ENCODE measurements at places on chromosomes 3 and 15.

- no peak for DNase-seq
These were observed 436.9 kb downstream of the FOXP1 start for GRCh38 chr3:71146673-71147072.

GRCh38 chr15:87355946-87356345, 900.6 kb downstream of the NTRK3 start:
- DNase-seq = no peak

DNA sequence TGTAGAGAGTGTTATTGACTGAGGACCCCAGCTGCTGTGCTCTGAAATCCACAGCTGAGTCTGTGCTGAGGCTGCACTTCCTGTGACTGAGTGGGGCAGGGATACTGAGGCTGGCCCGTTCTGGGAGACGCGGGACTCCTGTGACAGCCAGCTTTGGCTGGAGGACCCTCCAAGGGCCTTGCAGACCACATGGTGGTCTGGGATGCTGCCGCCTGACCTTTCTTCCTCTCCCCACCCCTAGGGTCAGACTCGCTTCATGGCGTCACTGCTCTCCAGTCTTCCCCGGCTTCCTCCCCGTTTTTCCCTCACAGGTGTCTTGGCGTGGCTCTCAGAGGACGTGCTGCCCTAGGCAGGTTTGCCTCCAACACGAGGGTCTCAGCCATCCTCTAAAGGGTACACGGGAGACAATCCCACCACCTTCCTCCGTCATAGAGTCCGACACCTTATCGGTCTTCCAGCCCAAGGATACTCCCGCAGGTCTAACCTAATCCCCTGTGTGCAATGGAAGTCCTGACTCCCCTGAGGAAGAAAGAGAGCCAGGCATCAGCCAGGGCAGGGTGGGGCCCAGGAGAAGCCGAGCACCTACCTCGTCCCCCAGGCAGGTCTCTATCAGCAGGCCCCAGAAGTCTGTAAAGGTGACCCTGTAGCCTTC, 19.9 kb upstream of the EHD4 start:
- no peak for DNase-seq

DNA sequence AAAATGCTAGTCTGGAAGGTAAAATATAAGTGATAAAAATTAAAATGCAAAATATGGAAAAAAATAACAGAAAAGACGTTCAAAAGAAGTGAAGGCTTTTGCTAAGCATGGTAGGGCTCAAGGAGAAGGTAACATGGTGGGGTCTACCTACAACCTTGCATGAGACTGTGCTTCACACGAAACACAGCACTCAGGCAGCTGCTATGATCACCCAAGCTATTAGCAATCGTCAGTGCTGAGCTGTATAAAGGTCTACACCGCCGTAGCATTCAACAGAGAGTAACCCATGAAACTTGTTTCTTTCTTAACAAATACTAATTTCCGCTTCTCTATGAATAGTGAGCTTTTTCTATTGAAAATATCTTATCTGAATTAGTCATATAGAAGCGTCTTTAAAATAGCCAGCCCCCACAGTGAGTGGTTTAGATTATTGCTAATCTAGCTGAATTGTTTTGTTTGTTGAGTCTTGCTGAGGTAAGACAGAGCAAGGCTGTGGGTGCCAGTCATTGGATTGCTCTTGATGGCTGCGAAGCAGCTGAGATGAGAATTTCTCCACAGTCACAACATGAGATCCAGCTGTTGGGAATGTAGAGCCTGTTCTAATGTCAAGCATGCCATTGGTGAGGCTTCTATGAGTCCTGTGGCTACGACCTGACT, 230.0 kb downstream of the KLF13 start:
- no peak for DNase-seq

DNA sequence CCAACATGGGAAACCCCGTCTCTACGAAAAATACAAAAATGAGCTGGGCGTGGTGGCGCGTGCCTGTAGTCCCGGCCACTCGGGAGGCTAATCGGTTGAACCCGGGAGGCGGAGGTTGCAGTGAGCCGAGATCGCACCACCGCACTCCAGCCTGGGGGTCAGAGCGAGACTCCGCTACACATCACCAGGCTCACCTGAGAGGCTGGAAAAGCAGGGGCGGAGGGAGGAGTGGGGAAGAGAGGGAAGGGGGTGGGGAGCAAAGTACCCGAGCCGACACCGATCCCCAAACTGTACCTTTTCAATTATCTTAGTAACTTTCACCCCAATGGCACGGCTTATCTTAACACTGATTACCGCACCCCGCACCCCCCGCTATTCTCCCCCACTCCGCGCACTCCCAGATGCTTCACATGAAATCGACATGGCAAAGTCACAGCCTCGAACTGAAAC, 46.4 kb upstream of the SYNM start:
- DNase-seq = no peak

- DNase-seq = peak; percentile 0
These were observed 37.9 kb downstream of the MYO5C start for GRCh38 chr15:52257734-52258062.

- DNase-seq = no peak
These were observed 141.5 kb upstream of the PLXND1 start for GRCh38 chr3:129747992-129748391.

GRCh38 chr15:78684657-78685056, 43.6 kb upstream of the CHRNB4 start:
- peak; percentile 6 for DNase-seq

GRCh38 chr15:83475551-83475950, 28.4 kb downstream of the SH3GL3 start:
- no peak for DNase-seq

GRCh38 chr3:71078723-71079525, 504.6 kb downstream of the FOXP1 start:
- no peak for DNase-seq

DNA sequence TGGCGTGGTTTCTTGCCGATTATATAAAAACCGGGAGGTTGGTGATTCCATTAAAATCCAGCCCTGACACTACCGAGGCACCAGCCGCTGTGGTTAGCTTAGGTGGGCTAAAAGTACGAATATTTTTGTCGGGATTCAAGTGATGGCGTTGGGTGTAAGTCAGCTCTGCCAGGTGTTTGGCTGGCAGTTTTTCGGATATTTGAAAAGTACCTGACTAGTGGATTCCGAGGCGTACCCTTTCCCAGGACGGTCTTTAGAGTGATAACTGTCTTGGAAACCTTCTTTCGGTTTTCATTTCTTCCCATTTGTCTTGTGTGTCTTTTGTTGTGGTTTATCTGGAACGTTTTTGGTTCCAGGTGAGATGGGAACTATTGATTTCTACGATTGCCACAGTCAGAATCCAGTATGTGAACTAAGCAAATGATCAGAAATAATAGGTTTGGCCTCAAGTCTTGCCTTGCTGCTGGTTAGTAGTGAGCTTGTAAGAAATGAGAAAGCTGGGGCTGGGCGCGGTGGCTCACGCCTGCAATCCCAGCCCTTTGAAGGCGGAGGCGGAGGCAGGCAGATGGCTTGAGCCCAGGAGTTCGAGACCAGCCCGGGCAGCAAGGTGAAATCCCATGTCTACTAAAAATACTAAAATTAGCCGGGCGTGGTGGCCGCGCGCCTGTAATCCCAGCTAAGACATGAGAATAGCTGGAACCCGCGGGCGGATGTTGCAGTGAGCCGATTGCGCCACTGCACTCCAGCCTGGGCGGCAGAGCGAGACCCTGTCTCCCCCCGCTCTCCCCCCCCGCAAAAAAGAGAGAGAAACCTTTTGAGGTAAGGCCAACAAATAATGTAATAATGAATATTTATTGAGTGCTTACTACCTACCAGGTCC, 1.4 kb downstream of the FYTTD1 start:
- DNase-seq = no peak

All from NCI-H1105 (cell line).